PC-9 (cell line): ENCODE measurements at places on chromosomes 11 and 22. TPM values are rescaled to one million over a fixed set of nuclear protein-coding genes. Genes with fewer than 3 reads are reported as not detected.

GRCh38 chr11:100978939-100979338 is 150.7 kb downstream of the PGR start:
- no peaks in the 10 kb centered on the region for H3K27me3 ChIP-seq
- H3K27ac ChIP-seq = no peak overlapping the region
- no peaks in the 10 kb centered on the region for H3K4me1 ChIP-seq
- H3K36me3 ChIP-seq = no peaks in the 10 kb centered on the region

The OR8G1 gene
- total RNA-seq = not detected in 2 replicates

- H3K27ac ChIP-seq = no peak overlapping the region
- H3K4me3 ChIP-seq = no peak overlapping the region
- H3K36me3 ChIP-seq = no peaks in the 10 kb centered on the region
- DNase-seq = no peak
- H3K27me3 ChIP-seq = no peaks in the 10 kb centered on the region
- 0 out of 2 replicates have a peak, but pooled peaks cover 3% of the 10 kb centered on the region for H3K4me1 ChIP-seq
Measured at GRCh38 chr11:84249344-84250135, 963.4 kb upstream of the CCDC90B start.

- no peak overlapping the region for H3K4me3 ChIP-seq
- H3K36me3 ChIP-seq = peaks cover 5% of the 10 kb centered on the region; the same call in 1 of the 2 replicates
- peak overlapping the region; percentile 21 for H3K27ac ChIP-seq
- no peaks in the 10 kb centered on the region for H3K27me3 ChIP-seq
- peaks cover 26% of the 10 kb centered on the region for H3K4me1 ChIP-seq
- no peak for DNase-seq
Measured at GRCh38 chr11:47518212-47518964, 34.5 kb downstream of the CELF1 start.

GRCh38 chr11:27406498-27407354 is 43.7 kb upstream of the CCDC34 start:
- 0 out of 2 replicates have a peak, but pooled peaks cover 8% of the 10 kb centered on the region for H3K36me3 ChIP-seq
- no peak for DNase-seq
- no peak overlapping the region for H3K4me3 ChIP-seq

- H3K27me3 ChIP-seq = no peaks in the 10 kb centered on the region
- H3K27ac ChIP-seq = no peak overlapping the region
- no peak for DNase-seq
- H3K36me3 ChIP-seq = no peaks in the 10 kb centered on the region
- H3K4me1 ChIP-seq = no peaks in the 10 kb centered on the region
Measured at GRCh38 chr11:61912530-61912898, 4.9 kb downstream of the RAB3IL1 start.

DNA sequence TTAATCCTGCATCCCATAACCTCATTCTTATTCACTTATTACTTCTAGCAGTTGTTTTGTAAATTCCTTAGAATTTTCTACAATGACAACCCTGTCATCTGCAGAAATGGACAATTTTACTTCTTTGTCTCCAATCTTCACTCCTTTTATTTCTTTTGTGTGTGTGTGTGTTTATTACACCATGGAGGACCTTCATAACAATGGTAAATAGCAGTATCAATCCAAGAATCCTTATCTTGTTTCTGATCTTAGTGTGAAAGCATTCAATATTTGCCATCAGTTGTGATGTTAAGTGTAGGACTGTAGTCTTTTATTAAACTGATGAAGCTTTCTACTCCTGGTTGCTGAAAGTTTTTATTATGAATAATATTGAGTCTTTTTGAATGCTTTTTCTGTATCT is 109.1 kb downstream of the MPPED2 start:
- H3K27ac ChIP-seq = no peak overlapping the region
- H3K27me3 ChIP-seq = peaks cover 41% of the 10 kb centered on the region
- no peak overlapping the region for H3K4me3 ChIP-seq

The MN1 gene
- 8.2 and 9.1 TPM in 2 replicates for total RNA-seq

The NNMT gene
- total RNA-seq = not detected in 2 replicates

DNA sequence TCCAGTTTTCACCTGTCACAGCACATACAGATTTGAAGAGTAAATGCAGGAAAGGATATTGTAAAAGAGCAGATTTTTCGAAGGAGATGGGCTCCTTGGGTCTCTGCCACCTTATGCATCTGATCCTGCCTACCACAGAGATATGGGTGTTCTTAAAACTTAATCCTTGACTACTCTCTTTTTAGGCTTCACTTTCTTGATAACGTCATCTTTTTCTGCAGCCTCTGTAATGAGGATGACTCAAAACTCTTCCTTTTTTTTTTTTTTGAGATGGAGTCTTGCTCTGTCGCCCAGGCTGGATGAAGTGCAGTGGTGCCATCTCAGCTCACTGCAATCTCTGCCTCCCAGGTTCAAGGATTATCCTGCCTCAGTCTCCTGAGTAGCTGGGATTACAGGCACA is 7.8 kb downstream of the PRR14L start:
- DNase-seq = no peak
- H3K4me3 ChIP-seq = no peak overlapping the region
- peaks cover 23% of the 10 kb centered on the region for H3K36me3 ChIP-seq
- H3K27ac ChIP-seq = no peak overlapping the region

The OR51B4 gene
- total RNA-seq = not detected in 2 replicates

DNA sequence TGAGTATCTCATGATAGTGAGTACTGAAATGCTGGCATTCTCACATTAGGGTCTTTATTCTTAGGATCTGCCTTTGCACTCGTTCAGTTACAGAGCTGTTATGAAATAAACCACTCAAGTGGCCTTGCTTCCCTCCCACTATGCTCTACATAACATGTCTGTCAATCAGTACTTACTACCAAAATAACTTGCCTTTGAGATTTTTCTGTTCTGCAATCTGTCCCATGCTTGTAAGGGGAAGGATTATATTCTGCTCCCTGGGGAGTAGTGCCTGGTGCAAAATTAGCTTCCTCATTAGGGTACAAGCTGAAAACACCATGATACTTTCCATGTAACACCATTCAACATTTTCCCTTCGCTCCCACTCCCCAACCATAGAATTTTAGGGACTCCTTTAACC is 1.9 kb upstream of the GRAP2 start:
- no peak overlapping the region for H3K4me3 ChIP-seq
- H3K27me3 ChIP-seq = peaks cover 81% of the 10 kb centered on the region
- no peak overlapping the region for H3K27ac ChIP-seq
- DNase-seq = no peak
- no peaks in the 10 kb centered on the region for H3K36me3 ChIP-seq

DNA sequence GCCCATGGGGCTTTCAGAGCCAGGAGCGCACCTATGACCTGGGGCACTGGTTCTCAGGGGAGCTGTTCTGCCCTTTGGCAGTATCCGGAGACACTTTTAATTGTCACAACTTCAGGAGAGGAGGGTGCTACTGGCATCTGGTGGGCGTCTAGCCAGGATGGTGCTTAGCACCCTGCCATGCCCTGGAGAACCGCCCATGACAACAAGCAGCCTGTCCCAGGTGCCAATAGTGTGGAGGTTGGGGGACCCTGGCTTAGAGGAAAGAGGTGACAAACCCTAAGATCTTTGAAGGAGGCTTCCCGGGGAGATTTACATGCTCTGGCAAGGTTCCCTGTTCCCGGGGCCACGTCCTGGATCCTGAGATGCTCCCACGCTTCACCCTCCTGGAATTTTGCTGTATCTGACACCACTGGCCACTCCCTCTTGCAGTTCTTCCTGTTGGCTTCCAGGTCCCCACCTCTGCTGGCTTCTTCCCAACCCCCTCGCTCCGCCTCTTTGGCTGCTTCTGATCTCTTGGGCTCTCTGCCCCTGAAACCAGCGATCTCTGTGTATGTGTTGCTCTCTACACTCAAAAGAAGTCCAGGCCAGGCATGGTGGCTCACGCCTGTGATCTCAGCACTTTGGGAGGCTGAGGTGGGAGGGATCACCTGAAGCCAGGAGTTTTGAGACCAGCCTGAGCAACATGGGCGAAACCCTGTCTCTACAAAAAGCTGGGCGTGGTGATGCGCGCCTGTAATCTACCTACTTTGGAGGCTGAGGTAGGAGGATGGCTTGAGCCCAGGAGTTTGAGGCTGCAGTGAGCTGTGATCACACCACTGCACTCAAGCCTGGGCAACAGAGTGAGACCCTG is 31.1 kb downstream of the FADS3 start:
- no peaks in the 10 kb centered on the region for H3K4me1 ChIP-seq
- no peak overlapping the region for H3K4me3 ChIP-seq
- DNase-seq = peak; percentile 46
- H3K27ac ChIP-seq = no peak overlapping the region
- H3K27me3 ChIP-seq = no peaks in the 10 kb centered on the region
- no peaks in the 10 kb centered on the region; the same call in 1 of the 2 replicates for H3K36me3 ChIP-seq

- H3K4me3 ChIP-seq = no peak overlapping the region
- no peaks in the 10 kb centered on the region for H3K4me1 ChIP-seq
- DNase-seq = no peak
- no peaks in the 10 kb centered on the region for H3K36me3 ChIP-seq
Measured at GRCh38 chr11:121340032-121340580, 47.5 kb downstream of the SC5D start.

- H3K27me3 ChIP-seq = no peaks in the 10 kb centered on the region
- peak overlapping the region; percentile 70 for H3K27ac ChIP-seq
- DNase-seq = peak; percentile 95
- peaks cover 29% of the 10 kb centered on the region for H3K4me1 ChIP-seq
Measured at GRCh38 chr11:125091247-125091876, 20.1 kb downstream of the TMEM218 start.

DNA sequence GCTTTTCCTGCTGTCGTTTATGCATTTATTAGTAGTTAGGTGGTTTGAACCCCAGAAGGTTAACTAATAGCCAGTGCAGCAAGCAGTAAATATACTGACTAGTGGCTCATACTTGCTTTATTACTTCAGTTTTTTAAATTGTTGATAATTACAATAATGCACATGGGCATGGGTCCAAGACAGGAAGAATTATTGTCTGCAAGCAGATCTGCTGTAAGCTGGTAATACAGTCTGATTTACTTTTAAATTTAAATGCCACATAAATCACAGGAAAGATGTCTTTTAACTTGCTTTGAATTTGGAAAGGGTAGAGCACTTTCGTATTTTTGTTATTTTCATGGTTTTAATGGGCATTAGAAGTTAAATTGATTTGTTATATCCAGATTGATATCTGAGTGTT is 27.1 kb downstream of the APLP2 start:
- no peak for DNase-seq
- no peak overlapping the region for H3K27ac ChIP-seq
- H3K4me3 ChIP-seq = no peak overlapping the region

The PRAME gene
- not detected in 2 replicates for total RNA-seq

- H3K4me1 ChIP-seq = peaks cover 33% of the 10 kb centered on the region
- H3K4me3 ChIP-seq = no peak overlapping the region
- no peak for DNase-seq
- H3K27ac ChIP-seq = no peak overlapping the region
Measured at GRCh38 chr22:46008836-46009596, 32.1 kb upstream of the WNT7B start.

DNA sequence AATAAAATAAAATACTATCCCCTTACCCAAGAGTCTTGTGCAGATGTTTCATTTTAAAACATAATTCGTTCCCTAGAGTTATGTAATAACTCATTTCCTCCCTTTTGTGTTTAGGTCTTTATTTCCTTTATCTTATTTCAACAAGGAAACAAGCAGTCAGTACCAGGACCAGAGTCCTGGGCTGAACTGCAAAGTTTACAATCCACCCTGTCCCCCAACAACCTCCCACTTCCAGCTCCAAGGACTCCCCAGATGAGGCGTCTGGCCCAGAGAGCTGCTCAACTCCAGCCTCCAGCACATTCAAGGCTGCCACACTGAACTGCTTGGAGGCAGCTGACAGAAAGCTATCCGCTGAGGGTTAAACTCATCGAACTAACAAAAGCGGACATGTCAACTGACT is 4.5 kb downstream of the POLDIP3 start:
- no peak for DNase-seq
- no peak overlapping the region for H3K27ac ChIP-seq
- no peaks in the 10 kb centered on the region for H3K27me3 ChIP-seq
- H3K4me1 ChIP-seq = peaks cover 28% of the 10 kb centered on the region
- H3K4me3 ChIP-seq = no peak overlapping the region
- H3K36me3 ChIP-seq = 0 out of 2 replicates have a peak, but pooled peaks cover 23% of the 10 kb centered on the region

- H3K27me3 ChIP-seq = no peaks in the 10 kb centered on the region
- no peak overlapping the region for H3K4me3 ChIP-seq
- no peaks in the 10 kb centered on the region for H3K36me3 ChIP-seq
Measured at GRCh38 chr22:32018056-32018455, 25.0 kb upstream of the SLC5A1 start.

- no peaks in the 10 kb centered on the region for H3K36me3 ChIP-seq
- H3K27me3 ChIP-seq = no peaks in the 10 kb centered on the region
- no peak overlapping the region for H3K27ac ChIP-seq
- no peak overlapping the region for H3K4me3 ChIP-seq
Measured at GRCh38 chr11:112453601-112454577, 193.2 kb upstream of the PLET1 start.

The GPR83 gene
- not detected in 2 replicates for total RNA-seq
